Stimulated activated CD4-positive, alpha-beta T cell treated with anti-CD3 and anti-CD28 coated beads, Interleukin-1b, Interleukin-23, amount 100 ng/mL, for 4 hours (primary cell): ENCODE measurements at places on chromosomes 7 and 10.

DNA sequence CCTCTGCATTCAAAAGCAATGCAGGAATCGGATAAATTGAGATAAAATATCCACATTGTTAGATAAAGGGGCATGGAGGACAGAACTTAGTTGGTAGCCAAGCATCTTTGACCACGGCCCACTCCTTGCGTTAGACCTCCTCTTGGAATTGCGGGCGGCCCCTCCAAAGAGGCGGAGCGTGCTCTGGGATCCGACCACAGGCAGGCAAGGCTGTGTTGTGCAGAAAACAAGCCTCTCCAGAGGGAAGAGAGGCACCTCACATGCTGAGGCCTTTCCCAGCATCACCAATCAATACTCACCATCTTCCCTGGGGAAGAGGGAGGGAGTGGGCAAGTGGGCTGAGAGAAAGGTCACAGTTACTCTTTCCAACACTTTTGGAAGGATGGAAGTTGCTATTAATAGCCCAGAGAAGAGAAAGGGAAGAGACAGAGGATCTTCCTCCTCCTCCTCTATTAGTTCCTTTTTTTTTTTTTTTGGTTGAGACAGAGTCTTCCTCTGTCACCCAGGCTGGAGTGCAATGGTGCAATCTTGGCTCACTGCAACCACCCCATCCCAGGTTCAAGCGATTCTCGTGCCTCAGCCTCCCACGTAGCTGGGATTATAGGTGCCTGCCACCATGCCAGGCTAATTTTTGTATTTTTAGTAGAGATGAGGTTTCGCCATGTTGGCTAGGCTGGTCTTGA lies 49.7 kb upstream of the NRF1 start:
- no peak for DNase-seq

GRCh38 chr10:98300526-98301229 lies 32.7 kb upstream of the LOXL4 start:
- no peak for DNase-seq

DNA sequence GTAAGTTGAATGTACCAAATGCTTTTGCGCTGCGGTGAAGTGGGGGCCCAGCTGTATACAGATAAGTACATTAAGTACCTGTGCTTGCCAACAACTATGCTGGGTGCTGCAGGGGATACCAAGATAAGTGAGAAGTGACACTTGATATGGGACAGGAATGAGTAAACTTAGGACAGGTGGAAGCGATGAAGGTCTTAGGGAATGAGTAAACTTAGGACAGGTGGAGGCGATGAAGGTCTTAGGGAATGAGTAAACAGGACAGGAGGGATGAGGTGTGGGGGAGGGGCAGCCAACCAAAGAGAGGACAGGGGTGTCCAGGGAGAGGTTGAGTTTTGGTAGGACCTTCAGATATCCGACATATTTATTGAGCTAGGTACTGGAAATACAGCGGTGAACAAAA lies 1.4 kb downstream of the MDH2 start:
- DNase-seq: no peak

DNA sequence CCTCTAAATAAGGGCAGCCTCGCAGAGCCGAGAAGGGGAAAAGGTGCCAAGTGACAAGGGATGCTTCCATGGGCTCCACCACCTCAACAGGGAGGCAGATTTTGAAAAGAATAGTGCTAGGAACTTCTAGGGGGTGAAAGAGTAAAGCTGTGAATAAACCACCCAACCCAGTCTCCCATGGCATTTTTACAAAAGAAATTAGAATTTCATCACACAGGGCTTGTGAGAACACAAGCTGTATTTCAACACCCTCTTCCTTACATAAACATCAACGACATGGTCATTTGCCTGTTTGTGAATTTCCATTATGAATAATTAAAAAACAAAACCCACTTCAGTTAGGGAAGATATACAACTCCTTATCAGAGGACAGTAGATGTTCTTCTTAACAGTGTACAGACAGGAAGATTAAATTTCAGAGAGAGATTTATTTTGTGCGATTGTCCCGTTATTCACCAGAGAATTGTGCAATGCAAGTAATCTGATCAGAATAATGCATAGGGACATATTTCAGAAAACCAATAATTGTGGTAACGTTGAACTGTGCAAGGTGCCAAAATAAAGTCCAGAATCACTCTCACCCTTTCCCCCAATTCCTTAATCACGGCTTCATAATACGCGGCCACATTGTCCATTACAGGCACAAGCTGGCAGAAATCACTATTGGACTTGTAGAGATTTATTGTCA lies 207.8 kb upstream of the MGMT start:
- DNase-seq: no peak

DNA sequence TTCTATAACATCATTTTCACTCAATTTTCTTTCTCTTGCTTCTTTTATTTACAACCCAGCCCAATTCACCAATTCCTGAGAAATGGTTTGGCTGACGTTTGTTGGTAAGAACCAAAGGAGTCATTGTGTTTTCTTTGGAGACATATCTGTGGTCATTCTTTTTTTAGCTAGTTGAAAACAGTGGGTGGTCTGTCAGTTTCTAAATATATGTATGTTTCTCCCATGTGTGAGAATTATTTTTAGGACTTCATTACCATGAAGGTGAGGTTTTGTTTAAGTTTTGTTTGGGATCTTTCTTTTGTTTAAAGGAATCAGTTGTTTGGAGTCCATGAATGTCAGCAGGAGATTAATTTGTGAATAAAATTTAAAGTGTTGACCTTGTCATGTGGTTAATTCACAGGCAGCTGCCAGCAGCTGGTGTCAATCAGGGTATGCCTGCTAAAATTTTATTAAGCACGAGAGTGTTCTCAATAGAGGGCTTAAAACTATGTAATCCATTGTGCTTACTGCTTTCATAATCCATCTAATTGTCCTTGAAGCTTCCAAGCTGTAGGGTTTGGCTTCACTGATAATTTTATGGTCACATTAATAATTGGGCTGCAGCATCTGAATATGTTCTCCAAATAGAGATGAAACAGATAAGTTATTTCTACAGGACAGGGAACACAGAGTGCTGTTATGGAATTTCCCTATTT lies 38.7 kb downstream of the INSYN2A start:
- DNase-seq: no peak

GRCh38 chr7:151251689-151252560 lies 3.4 kb upstream of the SMARCD3 start:
- no peak for DNase-seq

DNA sequence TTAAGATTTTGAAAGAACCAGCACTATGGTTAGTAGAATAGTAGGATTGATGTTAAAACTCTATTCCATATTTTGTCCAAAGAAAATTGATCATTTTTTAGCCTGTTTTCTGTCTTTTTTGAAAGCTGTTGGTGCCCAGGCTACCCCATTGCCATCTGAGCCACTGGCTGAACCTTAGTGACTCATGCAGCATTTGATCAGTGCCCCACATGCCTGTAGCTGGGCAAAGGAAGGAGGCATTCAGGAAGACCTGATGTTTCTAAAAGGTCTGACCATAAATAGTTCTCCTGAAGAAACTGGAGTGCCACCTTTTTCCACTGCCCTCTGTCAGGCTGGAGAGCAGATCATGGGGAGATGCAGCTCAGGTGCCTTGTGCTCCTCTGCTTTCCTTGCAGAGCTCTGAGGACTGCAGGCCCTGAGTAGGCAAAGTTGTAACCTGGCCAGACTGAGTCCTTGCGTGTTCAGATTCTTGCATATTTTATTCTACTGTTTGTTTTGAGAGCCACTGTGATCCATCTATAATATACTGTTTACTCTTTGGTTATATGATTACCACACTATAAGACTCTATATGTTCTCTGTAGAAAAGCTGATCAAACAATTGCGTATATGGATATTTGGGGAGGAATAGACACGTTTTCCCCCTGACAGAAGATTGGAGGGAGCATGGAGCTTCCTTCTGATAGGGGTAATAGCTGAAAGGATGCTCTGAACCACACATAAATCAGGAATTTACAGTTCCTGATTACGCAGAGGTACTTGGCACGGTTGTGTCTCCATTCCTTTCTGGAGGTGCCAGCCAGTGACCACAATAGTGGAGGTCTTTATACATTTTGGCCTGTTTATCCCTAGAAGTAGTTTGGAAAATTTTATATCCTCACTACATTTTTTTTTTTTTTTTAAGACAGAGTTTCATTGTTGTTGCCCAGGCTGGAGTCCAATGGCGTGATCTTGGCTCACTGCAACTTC lies 48.9 kb upstream of the GJD4 start:
- no peak for DNase-seq

DNA sequence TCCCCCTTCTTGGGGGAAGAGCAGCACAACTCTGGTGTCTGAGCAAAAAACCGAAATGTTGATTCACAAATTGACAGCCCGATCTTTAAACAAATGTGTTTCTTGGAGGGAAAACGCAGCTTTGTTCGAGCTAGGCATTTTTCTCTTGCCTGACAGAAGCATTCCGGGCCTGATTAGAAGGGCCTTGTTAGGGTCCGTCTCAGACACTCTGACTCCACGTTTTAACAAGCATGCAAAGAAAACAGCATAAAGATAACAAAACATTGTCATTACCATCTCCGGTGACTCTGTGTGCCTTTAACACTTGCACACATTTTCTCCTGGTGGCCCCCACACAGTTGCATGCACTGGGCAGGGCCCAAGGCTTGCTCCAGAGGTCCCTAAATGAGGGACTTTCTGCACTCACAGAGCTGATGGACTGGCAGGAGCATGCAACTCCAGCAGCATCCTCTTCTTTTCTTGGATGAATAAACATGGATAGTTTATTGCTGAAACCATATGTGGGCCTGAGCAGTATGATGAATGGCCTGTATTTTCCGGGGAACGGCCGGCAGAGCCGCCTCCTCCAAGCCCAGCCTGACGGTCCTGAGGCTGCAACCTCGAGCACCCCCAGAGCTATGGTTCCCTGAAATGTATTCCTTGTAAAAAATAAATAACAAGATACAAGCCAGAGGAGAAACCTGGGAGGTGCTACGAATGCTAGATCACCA lies 50.9 kb downstream of the EBF3 start:
- DNase-seq: no peak

DNA sequence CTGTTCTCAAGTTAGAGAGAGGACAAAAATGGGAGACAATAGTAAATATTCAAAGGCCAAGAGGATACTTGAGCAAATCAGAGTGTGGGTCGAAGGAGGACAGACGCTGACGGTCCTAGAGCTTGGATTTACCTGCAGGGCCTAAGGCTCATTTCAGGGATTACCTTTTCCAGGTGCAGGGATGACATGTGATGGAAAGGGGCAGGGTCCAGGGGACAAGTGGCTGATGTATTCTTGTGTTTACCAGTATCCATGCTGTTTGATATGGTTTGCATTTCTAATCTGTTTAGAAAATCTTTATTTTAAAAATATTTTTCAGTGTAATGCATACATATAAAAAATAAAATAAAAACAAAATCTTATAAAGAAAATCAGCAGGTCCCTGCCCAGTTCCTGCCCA lies 5.3 kb downstream of the GALNTL5 start:
- DNase-seq: no peak
